ENCODE measurements at places on chromosomes 3 and 15.
A peak's percentile ranks its signal among the peaks of the same experiment; 100 is the strongest.

- DNase-seq: no peak
Measured at GRCh38 chr3:126105691-126106187, 21.8 kb upstream of the SLC41A3 start.

- DNase-seq: peak; percentile 65
Measured at GRCh38 chr3:124876401-124876878, 10.7 kb downstream of the ITGB5 start.

DNA sequence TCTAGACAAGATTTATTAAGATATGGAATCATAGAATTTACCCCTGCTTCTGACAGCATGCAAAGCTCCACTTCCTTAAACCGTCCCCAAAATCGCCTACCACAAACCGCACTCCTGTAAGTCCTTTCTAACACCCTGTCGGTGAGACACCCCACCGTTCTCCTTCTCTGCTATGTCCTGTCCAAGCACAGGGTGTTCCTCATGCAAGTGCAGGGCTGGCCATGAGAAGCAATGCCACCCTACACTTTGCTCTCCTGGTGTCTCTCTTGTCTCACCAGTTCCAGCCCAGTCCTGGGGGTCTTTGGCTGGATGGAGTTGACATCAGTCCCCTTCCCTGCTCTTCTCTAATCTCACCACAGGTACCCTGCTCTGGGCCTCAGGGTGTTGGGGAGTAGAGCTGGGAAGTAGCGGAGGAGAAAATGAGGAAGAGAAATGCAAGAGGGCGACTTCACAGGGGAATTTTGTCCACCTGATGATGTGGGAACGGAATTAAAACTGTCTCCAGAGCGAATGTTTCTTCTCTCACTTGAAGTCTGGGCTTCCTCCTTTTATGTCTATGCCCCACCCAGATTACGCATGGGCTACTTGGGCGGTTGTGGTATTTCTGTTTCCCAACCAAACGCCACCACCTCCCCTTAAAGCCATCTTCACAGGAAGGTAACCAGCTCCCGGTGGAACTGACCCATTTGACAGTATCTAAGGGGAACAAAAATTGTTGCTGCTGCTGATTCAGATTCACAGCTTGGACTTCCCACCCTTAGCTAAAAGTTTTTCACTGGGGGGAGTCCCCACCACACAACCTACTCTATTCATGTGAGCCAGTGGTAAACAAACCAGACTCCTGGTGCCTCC is 49.9 kb downstream of the CASR start:
- no peak for DNase-seq

DNA sequence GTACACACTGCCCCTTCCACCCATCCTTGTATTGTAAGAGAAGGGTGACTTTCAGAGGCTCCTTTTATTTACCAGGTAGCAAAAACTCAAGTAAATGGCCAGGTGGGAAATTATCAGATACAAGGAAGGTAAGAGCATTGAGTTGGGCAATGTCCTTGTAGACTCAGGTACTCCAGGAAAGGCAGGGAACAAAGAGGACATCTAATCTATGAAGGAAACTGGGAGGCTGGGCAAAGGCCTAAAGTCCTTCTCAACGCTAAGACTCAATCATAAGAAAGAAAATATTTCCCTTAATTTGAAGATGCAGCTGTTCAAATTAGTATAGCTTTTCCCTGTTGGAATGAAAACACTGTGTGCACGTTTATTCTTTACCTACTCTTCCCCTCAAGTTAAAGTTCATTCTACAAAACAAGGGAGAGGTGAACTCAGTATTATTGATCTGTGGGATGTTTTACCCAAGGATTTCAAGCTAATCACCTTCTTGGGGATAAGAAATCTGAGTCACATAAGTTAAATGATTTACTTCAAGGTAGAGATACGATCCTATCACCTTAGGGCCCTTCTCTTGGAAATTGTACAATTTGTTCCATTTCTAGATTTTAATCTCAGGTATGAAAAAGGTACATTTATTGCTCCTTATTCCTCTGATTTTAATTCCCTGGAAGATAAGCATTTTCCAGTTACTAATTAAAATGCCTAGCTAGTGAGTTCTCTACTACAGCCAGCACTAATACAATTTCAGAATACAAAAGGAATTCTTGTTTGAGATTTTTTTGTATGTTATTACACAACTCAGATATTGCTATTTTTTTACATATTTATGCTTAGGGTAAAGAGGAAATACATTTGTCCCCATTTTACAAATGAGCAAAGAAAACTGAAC is 80.6 kb downstream of the PLD1 start:
- no peak for DNase-seq

GRCh38 chr15:100439514-100439913 is 89.2 kb downstream of the CERS3 start:
- DNase-seq: no peak

DNA sequence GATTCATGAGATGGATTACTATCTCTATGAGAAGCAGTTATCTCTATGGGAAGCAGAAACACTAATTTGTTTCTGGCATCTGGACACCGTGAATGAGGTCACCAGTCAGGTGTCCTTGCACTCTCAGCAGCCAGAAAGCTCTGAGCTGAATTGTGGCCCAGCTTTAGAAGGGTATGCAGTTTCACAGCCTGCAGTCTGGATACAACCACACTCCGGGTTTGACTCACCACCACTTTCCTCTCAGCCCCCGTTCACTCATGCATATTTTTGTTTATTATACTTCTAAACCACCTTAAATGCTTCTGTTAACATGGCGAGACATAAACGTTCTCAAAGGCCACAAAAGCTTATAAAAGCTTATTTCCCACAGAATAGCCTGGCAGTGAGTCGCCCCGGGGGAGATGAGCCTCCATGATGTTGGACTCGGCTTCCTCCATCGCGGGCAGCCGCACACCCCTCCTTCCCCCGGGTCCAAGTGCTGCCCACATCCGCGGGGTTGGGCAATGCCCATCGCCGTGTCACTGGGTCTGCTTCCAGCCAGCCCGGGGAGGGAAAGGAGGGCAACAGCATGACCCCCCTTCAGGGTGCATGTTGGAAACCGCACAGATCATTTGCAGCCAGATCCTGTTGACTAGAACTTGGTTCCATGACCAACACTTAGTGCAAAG is 16.8 kb upstream of the SLC41A3 start:
- no peak for DNase-seq

- no peak for DNase-seq
Measured at GRCh38 chr15:65396283-65396964, 18.6 kb upstream of the IGDCC3 start.

DNA sequence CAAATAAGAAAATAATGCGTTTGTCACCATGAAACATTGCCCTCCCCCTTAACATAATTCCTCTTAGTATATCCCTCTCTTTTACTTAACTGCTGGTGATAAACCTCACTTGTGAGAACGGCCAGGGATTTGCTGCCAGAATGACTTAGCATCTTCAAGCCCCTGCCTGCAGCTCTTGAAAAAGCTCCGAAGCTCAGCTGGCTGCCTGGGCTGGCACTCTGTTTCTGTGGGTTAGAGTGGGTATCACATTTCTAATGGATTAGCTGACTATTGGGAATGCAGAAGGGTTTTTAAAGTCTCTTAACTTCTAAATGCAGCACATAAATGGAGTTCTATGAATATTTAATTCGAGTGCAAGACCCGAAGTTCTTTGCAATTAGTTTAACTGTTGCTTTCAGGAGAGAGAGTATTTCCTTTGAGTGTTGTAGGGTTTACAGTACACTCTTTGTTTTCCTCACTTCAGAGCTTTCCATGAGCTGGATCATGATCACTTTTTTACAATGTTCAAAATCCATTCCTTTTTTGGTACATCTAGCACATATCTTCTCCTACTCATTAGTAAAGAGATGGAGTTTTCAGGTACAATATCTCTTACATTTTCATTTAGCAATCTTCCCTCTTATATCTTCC is 124.7 kb upstream of the RBMS3 start:
- peak; percentile 87 for DNase-seq

DNA sequence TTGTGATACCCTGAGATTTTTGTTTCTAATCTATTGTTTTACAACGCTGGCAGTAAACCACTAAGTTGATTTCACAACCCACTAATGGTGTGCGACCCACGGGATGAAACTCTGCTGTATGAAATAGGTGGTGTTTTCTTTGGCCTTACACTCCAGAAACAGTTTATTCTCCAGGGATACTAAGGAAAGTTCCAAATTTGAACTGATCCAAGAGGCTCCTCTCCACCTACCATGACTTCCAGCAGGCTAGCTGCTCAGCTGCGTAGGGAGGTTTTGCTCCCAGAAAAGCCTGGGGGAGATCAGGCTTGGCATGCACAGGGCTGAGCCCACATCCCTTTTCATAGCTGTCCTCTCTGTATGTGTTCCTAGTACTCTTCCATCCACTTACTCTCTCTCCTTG is 71.5 kb downstream of the FAM174B start:
- no peak for DNase-seq

- DNase-seq: peak; percentile 33
Measured at GRCh38 chr3:129228891-129229585, 20.4 kb upstream of the COPG1 start.

DNA sequence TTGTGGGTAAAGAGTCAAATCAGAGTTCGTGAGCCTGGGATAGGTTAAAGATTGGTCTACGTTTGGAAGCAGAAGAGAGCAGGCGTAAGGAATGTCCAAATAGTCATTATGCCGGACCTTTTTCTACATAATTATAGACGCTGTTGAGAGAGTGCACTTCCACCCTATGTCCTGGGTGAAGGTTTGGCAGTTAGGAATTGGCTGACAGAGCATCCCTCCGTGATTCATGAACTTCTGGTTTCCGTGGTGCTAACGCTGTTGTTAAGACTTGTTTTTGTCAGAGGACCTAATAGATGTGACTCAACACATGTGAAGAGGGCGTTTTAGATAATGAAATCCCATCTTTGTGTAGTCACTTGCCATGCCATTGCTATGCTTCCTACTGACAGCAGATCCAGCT is 1.1 kb downstream of the EAF1 start:
- no peak for DNase-seq

- no peak for DNase-seq
Measured at GRCh38 chr3:38842266-38842965, 26.4 kb upstream of the SCN10A start.

DNA sequence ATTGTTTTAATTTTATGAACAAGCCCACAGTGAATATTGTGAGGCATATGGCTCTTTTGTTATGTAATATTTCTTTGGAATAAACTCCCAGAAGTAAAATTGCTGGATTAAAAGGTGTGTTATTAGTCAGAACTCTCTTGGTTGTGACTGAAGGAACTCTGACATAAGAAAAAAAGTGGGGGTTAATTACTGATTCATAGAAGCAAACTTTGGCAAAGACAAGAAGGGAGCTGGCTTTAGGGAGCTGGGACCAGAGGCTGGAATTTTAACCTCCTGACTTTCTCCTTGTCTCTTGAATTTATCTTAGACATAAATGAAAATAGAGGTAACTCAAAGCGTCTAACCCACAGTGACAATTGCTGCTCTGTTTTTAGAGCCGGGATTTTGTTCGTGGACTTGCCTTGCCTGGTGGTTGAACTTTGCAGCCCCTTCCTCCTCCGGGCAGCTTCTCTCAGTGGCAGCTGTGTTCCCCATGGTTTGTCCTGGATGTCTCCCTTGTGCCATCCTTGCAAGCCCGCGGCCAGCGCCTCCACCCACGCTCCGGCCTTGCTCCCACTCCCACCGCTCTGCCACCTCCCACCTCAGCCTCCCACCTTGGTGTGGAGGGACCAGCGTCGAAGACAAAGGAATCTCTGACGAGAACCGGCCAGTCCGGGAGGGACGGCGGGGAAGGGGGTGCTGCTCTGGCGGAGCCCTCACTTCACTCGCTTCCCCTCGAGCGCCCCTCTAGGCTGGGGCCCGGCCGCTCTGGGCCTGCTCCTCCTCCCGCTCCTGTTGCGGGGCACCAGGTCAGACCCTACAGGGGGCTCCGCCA is 28.0 kb downstream of the ARHGAP31 start:
- DNase-seq: no peak

GRCh38 chr3:46927718-46928073 is 48.8 kb downstream of the CCDC12 start:
- no peak for DNase-seq

- peak; percentile 17 for DNase-seq
Measured at GRCh38 chr15:49620199-49620598, 419 bp downstream of the FAM227B start.

DNA sequence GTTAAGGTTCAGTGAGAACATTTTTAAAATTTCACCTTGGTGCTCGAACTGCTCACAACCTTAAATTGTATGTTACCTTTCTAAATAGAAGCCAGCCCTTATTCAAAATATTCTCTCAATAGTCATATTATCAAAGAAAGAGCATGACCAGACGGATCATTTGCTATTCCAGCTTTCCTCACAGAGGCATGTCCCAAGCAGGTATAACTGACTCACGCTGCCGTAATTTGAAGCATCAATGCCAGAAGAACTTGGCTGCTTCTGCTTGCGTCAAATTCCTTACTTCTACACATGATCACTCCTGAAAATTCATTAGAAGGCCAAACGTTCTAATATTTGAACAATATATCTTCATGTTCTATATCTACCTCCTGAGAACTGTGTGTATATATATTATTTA is 69.5 kb upstream of the VGLL4 start:
- no peak for DNase-seq

DNA sequence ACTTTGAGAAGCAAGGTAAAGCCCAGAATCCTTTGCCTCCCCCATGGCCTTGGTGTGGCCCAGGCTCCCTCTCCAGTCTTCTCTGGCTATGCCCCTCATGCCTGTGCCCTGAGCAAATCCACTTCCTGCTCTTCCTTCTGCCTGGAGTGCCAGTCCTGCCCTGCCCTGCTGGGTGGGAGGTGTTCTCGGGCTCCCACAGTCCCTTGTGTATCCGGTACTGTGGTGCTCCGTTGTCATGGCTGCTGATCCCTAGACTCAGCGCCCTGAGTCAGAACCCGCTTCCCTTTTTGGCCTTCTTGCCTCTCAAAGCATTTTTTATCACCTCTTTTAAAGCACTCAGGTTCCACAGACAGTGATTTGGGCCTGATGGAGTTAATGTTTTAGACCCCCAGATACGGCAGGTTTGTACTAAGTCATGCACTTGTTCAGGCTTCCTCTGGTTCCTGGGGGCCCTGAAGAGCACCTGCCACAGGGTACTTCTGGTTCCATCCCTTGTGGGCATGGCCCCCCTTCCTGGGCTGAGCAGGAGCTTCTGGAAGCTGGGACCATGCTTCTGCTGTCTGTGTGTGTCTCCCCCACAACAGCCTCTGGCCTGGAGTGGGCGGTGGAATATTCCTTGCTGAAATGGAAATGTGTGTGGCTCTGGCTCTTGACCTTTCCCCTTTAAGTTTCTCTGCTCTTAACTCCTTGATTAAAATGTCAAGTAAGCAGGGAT is 29.6 kb upstream of the ADAMTS7 start:
- peak; percentile 40 for DNase-seq

Measured in A673 (cell line).